ENCODE measurements at places on chromosomes 12 and 14.

DNA sequence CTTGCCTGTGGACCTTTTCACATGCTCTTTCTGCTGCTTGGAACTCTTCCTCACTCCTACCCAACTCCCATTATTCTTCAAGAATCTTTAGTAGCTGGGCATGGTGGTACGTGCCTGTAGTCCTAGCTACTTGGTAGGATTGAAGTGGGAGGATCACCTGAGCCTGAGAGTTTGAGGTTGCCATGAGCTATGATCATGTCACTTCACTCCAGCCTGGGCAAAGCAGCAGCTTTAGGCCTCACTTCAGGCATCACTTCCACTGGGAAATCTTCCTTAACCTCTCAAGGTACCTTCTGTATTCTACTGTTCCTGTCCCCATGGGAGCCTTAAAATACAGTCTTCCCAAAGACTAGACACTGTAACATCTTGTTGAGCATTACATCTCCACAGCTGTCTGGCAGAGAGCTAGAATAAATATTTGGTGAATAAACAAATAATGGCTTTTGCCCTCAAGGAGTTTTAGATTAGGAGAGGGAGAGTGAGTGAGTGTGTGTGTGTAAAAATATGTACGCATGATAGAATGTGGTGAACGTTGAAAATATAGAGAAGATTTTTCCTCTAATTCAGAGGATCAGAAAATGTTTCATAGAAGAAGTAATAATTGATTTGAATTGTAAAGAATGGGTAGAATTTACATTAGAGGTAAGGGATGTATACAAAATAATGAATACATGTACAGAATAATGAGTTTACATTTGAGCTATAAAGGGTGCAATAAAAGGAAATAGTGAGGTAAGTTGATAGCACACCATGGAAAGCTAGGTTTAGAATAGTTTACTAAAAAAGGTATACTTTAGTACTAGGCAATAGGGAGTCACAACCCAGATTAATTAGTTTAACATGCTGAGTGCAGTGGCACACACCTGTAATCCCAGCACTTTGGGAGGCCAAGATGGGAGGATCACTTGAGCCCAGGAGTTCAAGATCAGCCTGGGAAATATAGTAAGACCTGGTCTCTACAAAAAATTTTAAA, 29.2 kb upstream of the BMAL2 start:
- no peak for DNase-seq

GRCh38 chr12:70590051-70590450, 47.2 kb downstream of the PTPRB start:
- DNase-seq: peak; percentile 12

DNA sequence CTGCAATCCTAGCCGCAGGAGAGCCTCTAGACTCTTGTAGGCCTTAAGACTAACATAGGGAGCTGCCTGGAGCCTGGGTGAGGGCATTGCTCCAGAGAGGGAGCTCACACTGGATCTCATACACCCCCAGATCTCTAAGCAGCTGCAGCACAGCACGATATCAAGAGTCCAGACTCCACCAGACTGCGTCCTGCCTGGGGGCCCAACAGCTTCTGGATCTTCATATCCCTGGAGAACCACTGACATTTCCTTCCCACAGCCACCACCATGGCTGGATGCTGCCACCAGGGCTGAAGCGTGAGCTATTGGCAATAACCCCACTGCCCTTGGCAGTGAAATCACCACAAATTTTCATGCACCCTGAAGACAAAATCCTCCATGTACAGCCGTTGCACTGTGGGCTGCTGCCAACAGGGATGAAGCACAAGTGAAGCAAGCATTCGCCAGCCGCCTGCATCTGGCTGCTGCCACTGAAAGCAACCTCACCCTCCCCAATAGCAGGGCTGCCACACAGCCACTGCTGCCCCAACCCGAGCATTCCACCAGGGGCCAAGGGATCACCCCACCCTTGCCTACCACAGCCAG, 28.2 kb downstream of the CACNA2D4 start:
- DNase-seq: no peak

- no peak for DNase-seq
These were observed 262.0 kb upstream of the TMPO start for GRCh38 chr12:98253207-98254037.

DNA sequence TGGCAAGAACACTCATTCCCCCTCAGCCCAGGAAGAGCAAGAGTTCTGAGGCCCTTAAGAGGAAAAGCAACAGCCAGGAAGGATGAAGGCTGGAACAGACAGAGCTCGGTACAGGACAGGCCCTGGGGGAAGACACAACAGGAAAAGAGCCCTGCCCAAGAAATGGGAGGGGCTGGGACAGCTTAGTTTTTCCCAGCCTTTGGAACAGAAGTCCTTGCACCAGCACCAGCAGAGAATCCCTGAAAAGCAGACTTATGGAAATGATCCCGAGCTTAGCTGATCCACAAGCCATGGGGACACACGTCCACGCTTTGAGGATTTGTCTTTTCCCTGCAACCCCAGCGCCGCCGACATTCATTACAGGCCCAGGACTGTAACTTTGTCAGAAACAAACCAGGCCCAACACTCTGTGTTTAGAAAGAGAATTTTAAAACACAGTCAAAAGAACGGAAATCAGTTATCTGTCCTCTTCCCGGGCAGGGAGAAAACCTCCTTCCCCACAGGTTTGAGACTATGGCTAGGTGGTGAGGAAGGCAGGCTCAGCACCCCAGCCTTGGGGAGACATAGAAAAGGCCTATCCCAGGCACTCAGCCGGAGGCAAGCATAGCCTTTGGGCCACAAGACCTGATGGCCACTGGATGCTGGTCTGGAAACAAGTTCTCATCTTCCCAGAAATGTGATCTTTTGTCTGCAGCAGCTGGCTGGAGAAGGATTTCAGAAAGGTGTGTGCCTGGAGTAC, 4.0 kb upstream of the AVIL start:
- DNase-seq: no peak

Data from T-cell (primary cell).